Lower lobe of right lung (tissue), 2 donors: ENCODE measurements at places on chromosomes 7 and 10. TPM values are rescaled to one million over a fixed set of nuclear protein-coding genes. Genes with fewer than 3 reads are reported as not detected.

DNA sequence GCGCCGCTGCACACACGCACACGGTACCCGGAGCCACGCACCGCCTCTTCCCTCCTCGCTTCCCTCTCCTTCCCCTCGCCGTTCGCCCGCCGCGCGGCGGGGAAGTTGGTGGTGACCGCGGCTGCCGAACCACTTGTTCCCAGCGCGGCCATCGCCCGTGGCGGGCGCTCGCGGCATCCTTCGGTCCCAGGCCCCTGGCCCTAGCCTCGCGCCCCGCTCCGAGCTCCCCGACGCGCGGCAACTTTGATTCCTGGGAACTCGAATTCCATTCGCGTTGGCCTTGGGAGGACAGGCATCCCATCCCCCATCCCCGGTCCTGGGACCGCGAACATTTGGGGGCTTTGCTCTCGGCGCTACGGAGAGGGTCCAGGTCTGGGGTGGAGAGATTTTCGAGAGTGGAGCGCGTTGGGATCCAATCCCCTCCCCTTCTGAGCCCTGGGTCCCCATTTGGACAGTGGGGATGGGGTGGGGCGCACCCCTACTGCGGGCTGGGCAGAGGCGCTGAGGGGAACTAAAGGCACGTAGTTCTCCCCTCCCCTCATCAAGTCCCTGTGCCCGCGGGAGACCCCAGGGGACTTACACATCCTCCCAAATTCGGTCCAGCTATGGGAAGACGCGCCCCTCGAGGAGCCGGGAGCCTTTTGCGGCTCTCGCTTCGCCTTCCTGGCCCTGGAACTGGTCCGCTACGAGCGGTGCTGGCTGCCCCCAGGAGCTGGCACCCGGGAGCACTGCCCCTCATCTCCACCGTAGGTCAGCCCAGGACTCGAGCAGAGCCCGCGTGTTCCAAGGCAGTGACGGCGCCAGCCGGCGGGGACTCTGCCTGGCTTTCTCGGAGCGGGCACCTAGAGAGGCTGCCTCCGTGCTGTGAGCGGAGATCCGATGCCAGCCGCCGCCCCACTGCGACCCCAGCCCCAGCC, 834 bp downstream of the CDH23 start:
- no peak overlapping the region for H3K27ac ChIP-seq
- H3K27me3 ChIP-seq = peaks cover 61% of the 10 kb centered on the region
- no peaks in the 10 kb centered on the region for H3K36me3 ChIP-seq
- no peak for DNase-seq
- H3K4me1 ChIP-seq = peaks cover 10% of the 10 kb centered on the region
- H3K4me3 ChIP-seq = peak overlapping the region; percentile 55

DNA sequence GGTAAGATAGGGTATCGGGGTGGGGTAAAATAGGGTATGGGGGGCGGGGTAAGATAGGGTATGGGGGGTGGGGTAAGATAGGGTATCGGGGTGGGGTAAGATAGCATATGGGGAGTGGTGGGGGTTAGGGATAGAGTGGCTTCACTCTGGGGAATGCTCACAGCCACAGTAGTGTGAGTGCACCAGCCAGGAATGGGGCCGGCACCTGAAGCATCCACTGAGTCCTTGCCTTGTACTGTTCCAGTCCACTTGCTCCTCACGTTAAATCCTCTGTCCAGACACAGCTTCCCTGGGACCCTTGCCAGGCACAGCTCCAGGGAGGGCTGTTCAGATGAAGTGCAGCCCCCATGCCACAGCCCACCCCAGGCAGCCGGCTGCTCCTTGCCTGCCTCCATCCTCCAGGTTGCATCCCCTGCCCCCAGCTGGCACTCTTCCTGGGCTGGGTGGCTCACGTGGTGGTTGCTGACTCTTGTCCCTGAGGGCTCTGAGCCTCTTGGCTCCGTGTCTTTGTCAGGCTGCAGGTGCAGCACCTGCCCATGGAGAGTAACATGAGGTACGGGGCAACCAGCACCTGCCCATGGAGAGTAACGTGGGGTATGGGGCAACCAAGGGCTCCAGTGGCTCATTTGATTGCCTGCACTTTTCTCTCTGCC, 268.4 kb downstream of the TCERG1L start:
- no peaks in the 10 kb centered on the region for H3K36me3 ChIP-seq
- H3K4me1 ChIP-seq = no peaks in the 10 kb centered on the region
- no peak overlapping the region for H3K4me3 ChIP-seq
- H3K27me3 ChIP-seq = no peaks in the 10 kb centered on the region

Gene OPN4
- total RNA-seq = not detected

DNA sequence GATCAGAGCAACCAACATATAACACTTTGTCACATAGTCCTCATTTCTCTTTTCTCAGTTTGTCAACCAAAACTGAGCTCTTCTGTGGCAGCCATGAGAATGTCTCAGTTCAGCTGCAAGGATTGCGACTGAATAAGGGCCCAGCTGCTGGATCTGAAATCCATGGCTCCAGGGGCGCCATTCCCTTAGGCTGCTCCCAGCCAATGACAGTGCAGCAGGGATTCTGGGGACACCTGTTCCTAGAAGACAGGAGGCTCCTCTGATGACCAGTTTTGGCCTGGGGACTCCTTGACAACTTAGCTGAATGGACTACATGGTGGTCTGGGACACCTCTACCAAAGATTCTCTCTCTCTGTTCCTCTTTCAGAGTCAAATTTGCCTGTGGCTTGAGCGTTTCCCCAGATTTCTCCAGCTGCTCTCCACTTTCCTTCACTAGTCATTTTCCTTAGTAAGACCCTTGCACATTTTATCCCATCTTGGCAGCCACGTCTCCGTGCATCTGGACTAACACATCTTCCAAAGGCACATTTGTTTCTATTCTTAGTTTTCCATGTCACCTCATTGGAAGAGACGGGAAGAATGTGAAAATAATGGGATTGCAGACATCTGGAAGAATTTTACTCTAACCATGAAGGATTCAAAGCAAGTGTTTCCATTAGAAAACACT, 28.1 kb upstream of the KIF5B start:
- H3K27ac ChIP-seq = peak overlapping the region; percentile 27
- no peaks in the 10 kb centered on the region for H3K4me1 ChIP-seq
- no peaks in the 10 kb centered on the region for H3K36me3 ChIP-seq
- no peaks in the 10 kb centered on the region for H3K27me3 ChIP-seq
- no peak for DNase-seq
- no peak overlapping the region for H3K4me3 ChIP-seq

- H3K4me1 ChIP-seq = no peaks in the 10 kb centered on the region
- no peaks in the 10 kb centered on the region for H3K36me3 ChIP-seq
- no peaks in the 10 kb centered on the region for H3K27me3 ChIP-seq
- H3K4me3 ChIP-seq = no peak overlapping the region
- no peak for DNase-seq
These were observed 582.6 kb downstream of the CALN1 start for GRCh38 chr7:71829515-71829914.

DNA sequence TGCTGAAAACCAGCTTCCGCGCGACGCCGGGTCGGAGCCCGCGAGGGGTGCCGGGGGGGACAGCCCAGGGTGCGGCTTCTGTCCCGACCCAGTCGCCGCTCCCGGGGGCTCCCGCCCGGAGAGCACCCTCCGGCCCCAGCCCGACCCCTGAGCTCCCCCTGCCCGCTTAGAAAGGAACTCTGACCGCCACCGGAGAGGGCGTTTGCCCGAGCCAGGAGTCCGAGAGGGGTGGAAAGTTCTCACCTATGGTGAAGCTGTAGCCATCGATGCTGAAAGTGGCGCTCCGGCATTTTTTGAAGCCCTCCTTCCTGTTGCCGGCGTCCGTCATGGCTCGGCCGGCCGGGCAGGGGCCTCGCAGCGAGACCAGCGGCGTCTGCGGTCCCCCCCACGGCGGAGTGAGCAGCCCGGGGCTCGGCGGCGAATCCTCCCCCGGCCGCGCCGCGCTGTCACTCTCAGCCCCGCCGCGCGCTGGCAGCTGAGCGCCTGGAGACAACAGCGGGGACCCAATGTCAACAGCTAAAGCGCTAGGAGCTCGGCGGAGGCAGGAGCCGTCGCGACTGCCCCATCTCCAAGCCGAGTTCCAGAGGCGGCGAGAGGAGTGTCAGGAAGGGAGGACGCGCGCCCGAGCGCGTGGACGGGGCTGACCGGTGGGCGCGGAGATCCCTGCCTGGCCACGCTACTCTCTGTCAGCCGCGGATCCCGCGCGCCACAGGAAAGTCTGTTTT, 191.6 kb downstream of the LSM5 start:
- no peaks in the 10 kb centered on the region for H3K36me3 ChIP-seq
- no peak for DNase-seq
- no peak overlapping the region for H3K27ac ChIP-seq
- peaks cover 11% of the 10 kb centered on the region for H3K4me1 ChIP-seq
- H3K4me3 ChIP-seq = peak overlapping the region; percentile 38
- H3K27me3 ChIP-seq = peaks cover 38% of the 10 kb centered on the region

GRCh38 chr7:139949629-139950028, 113.1 kb downstream of the PARP12 start:
- H3K4me3 ChIP-seq = no peak overlapping the region
- H3K36me3 ChIP-seq = no peaks in the 10 kb centered on the region
- H3K27me3 ChIP-seq = no peaks in the 10 kb centered on the region
- no peak overlapping the region for H3K27ac ChIP-seq
- no peak for DNase-seq
